ENCODE measurements at places on chromosomes 1 and 21.

DNA sequence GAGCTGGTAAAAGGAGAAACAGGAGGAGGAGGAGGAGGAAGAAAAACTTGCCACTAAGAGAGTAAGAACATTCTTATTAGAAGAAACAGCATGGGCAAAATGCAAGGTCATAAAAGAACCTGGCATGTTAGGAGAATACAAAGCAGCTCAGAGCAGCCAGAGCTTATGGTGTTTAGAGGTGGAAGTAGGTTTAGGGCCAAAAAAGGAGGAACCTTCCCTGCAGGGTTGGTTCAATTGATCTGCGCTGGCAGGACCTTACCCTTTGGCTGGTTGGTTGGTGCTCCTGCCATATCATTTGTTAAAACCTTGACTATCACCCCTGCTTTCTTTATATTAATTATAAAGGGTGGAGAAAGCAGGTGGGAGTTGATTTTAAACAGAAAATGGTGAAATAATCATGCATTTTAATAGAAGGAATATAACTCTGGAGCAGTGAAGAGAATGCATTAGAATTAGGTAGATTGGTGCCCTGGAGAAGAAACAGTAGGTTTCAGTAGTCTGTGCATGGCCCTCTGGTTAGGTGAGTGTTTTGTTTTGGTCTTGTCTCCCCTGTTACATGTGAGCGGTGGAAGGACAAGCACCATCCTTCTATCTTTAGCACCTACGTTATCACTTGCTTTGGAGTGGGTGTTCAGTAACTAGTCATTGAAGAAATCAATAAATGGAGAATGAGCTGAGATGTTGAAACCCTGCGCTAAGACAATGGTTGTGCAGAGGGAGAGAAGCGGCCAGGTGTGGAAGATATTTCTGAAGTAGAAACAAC lies 110.4 kb upstream of the NGF start:
- DNase-seq: no peak

DNA sequence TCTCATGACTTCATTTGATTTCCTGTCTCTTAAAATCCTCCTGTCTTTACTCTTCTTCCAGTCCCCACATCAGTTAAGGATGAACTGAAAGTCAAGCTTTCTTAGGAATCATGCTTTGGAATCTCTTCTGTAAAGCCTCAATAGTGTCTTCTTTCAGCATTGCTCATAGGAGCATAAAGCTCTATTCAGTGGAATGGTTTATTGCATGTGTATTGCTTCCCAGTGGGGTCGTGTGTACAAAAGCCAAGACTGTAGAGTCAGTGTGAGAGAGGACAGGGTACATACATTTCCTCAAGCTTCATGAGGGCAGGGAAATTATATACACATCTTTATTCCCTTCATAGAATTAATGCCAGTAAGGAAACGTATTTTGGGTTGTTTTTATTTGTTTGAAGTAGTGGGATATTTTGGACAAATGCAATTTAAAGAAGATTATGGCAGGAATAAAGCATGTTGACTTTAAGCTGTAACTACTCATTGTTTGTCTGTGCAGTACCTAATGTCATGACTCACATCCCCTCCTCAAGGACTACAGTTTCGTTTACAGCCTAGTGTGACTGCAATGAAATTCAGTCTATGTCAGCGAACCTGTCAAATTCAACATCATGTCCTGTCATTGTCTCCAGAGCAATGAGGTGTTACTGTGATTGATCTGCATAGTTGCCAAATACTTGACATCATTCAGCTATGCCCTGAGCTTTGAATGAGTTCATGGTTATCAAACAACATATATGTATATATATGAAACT lies 2164.2 kb downstream of the NCAM2 start:
- DNase-seq: no peak

DNA sequence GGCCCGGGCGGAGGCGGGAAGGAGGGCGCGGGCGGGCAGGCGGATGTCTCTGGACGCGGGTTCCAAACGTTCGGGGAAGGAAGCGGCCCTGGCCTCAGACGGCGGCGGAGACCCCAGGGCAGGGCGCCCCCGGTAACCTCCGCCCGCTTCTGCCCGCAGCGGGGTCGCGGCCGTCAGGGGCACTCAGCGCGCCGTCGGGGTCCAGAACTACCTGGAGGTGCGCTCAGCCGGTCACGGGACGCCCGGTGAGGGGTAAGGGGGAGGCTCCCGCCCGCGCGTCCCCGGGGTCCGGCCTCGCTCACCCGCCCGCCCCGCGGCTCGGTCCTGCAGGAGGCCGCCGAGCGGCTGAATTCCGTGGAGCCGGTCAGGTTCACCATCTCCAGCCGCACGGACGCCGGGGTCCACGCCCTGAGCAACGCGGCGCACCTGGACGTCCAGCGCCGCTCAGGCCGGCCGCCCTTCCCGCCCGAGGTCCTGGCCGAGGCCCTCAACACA lies 406 bp downstream of the PUSL1 start:
- DNase-seq: no peak

- no peak for DNase-seq
Measured at GRCh38 chr1:204520834-204521709, 4.9 kb downstream of the MDM4 start.

DNA sequence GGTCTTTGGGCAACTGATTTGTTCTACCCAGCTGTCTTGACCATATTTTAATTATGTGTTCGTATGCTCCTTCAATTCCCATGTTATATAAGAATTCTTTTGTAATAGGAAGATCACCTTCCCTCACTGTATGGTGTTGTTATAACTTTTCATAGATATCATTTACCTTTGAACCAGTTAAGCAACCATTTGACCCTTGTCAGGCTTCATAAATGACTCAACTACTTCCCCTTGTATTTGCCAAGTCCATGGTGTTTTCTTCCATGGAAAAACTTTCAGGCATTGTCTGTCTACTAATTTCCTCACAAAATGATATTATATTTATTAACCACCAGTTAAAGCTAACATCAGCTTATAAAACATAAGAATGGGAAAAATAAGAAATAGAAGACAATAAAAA lies 5.1 kb downstream of the BPNT1 start:
- DNase-seq: no peak

- DNase-seq: no peak
Measured at GRCh38 chr1:43206600-43207228, 34.6 kb downstream of the CFAP57 start.

DNA sequence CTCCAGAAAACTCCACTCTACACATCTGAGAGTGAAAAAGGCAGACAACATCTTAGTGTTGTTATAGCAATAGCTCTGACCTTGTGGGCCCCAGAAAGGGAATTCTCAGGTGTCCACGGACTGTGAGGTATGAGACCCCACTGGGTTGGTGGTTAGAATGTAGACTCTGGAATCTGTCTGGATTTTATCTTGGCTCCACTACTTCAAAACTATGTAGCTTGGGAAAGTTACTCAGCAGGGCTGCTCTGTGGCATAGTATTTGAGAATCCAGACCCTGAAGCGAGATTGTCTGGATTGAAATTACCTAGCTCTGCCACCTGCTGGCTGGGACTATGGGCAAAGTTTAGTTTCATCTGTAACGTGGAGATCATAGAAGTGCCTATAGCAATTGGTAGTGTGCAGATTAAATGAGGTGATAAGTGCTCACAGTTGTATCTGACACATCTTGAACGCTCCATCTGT lies 25.8 kb downstream of the PRDM2 start:
- DNase-seq: peak; percentile 58

DNA sequence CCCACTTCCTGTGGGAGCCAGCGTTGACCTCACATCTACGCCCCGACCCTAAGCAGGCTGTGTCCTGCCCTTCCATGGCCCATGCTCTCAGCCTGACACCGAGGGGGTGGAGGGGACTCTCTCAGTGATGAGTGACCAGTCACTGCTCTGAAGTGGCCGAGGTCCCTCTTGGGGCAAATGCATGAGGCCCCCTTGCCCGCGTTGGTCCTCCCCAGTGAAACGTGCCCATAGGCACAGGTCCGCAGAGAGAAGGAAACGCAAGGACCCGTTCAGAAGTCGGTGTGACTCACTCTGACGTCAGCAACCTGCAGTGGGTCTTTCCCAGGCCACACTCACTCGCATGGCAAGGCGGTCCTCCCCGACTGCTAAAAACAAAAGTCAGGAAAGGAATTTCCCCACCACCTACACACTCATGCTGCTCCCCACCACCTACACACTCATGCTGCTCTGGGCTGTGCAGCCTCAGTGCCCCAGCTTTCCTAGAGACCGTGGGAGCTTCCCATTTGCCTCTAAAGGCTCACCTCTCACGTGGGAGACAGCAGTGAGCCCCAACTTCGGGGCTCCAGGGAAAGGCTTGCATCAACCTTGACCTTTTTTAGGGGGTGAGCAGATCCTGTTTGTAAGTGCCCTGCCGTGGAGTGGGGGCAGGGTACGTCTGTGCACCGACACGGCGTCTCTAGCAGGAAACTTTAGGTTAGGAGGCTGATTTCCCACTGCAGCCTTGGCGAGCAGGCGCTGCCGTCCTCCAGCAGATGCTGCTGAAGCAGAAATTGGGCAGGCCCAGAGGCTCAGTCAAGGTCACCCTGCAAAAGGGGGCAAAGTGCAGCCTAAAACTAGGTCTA lies 11.4 kb downstream of the UBASH3A start:
- peak; percentile 96 for DNase-seq

- DNase-seq: no peak
Measured at GRCh38 chr1:89812992-89813391, 7.8 kb upstream of the LRRC8D start.
